Left kidney (tissue), 8 donors: ENCODE measurements at places on chromosomes 7 and 10. TPM values are rescaled to one million over a fixed set of nuclear protein-coding genes. Genes with fewer than 3 reads are reported as not detected.

DPYSL4 gene
- polyA plus RNA-seq: 16.3 TPM

DNA sequence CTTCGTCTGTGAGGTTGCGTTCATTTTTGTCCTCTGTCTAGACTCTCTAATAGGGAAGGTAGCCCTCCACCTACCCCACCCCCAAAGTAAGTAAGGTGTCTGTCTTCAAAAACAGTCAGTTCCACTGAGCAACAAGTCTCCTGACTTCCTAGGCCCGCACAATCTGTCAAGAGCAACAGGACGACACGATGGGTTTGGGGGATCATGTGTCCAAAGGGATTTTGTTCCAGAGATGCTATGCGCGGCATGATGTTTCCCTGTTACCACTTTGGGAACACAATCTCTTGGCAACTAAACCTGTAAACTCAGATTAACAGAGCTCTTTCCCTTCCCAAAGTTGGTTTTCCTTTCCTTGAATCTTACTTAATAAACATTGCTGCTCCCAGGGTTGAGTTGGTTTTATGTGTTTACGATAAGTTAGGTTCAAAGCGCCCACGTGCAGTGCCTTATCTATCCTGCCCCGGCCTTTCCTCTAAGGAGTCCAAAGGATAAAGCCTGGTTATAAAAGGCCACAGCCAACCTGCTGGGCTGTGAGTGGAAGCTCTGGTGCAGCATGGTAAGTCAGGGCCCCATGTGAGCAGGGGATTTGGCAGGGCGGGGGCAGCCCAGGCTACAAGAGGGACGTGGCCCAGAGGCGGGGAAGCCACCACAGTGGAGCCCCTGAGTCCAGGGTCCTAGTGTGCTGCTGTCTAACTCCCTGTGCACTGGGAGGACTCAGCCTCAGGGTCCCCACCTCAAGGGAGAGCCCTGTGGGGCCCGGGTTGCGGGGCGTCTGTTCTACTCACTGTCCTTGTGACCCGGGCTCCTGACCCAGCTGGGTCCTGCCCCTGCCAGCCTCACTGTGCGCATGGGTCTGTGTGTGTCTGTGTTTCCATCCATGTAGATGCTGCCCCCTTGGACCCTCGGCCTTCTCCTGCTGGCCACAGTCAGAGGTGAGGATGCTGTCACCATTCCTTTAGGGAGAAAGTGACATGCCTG, at the start of gene PNLIPRP2:
PNLIPRP2 (plus strand) TSS at position 531 of the 978 bp plus-strand sequence.
- no peak for DNase-seq

- DNase-seq: no peak
Observed at GRCh38 chr7:104096683-104097082, 107.2 kb upstream of the RELN start.

GRCh38 chr10:52020702-52021101, 293.4 kb upstream of the DKK1 start:
- no peak for DNase-seq

GRCh38 chr7:40475681-40475982, 340.8 kb downstream of the SUGCT start:
- no peak for DNase-seq
